ENCODE measurements at places on chromosomes 4 and X.

GRCh38 chr4:84977396-84977795 lies 10.9 kb upstream of the WDFY3 start:
- DNase-seq, result no peak

DNA sequence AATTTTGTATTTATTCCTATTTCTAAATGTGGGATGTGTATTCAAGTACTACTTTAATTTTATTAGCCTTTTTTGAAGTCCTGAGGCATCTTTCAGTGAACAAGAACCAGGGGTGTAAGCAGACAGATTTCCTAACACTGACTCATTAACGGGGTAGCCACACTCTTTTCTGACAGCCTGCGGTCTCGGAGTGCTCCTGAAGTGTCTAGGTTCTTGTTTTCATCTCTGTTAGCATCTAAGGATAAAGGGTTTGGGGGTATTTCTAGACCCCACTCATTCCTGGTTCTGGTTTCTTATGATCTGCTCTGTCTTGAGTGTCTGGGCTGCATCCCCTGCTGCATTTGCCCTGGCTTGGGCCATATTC lies 71.9 kb downstream of the GC start:
- no peak for DNase-seq

DNA sequence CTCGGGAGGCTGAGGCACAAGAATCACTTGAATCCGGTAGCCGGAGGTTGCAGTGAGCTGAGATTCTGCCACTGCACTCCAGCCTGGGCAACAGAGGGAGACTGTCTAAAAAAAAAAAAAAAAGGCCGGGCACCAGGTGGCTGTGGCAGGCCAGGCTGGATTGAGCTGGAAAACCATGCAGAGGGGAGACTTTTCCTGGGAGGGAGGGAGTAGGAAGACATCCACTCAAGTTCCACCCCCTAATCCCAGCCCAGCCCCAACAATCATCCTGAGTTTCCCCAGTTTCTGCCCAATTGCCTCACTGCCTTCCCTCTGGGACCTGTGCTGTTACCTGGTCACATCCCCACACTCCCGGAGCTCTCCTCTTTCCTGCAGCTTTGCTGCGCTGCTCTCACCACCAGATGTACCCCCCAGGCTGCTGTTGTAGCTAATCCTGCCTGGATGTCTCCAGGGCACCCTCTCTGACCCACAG lies 9.0 kb upstream of the TSPYL2 start:
- DNase-seq, result peak; percentile 41

DNA sequence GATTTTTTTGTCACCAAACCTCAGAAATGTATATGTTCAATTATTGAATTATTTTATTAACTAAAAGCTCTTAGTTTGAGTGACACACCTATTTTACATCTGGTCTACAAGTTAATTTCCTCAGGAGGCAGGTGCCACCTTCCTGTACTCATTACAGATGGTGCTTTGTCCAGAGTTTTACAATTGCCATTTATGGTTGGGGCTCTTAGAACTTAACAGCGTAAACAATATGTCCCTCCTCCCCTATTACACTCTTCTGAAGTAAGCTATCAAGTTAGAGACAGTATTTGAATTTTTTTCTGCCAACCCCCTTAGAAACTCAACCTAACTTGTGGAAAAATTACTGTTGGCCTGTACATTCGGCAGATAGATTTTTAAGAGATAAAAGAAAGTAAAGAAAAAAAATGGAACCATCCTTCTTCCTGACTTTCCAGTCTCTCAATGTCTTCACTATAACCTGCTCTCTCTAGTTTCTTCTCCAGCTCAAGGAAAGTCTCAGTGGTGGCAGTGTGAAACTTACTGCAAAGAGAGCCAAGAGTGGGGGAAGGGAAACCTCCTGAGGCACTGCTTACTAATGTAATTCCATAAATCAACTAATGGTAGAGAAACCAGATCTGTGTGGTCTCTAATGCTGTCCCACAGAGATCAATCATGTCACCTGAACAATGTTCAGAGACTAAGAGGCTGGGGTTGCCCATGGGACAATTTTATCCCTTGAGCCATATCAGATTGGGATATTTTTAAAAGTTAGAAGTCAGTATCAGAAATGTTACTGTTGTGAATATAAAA lies 7.8 kb downstream of the CXXC4 start:
- no peak for DNase-seq

DNA sequence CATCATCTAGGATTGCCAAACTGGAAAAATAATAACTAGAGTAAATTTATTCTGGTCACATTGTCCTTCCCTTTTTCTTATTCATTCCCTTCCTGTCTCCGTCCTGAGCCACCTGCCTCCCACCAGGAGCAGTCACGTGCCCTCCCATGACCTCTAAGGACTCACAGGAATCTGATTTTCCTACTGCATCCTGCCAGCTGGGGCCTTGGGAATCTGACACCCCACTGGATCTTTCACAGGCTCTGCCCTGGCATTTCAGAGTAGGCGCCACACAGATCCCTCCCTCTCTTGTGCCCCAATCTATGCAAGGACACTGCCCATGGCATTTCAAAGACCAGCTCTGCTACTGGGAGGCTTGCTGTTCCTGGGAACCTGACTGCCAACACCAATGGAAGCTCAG lies 520.5 kb downstream of the PPARGC1A start:
- no peak for DNase-seq

- no peak for DNase-seq
Measured at GRCh38 chrX:39661116-39661907, 436.4 kb downstream of the BCOR start.

GRCh38 chr4:54675721-54676461 lies 18.1 kb downstream of the KIT start:
- DNase-seq, result no peak

GRCh38 chr4:38360201-38360600 lies 303.8 kb upstream of the KLF3 start:
- DNase-seq, result no peak

DNA sequence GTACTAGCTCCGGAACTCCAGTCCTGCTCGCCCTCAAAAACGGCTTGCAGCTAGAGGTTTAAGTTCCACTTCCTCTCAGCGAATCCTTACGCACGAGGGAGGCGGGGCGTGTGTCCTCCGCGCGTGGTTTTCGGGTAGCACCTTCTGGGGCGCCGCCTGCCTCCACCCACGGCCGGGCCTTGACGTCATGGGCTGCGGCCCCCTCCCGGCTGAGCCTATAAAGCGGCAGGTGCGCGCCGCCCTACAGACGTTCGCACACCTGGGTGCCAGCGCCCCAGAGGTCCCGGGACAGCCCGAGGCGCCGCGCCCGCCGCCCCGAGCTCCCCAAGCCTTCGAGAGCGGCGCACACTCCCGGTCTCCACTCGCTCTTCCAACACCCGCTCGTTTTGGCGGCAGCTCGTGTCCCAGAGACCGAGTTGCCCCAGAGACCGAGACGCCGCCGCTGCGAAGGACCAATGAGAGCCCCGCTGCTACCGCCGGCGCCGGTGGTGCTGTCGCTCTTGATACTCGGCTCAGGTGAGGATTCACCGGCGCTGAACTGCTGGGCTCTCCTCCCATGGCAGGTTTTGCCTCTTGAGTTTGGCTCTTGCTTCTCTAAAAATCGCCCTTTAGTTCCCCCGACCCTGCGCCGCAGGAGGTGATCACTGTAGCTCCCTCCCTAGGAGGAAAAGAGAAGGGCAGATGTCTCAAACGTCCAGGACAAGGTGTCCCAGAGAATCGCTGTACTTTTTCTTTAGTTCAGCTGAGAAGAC lies at the start of gene AREG:
Gene AREG, plus strand, starts transcription at position 246 of the 752 bp plus-strand sequence. Its CDS starts 210 bp downstream, at position 456.
- no peak for DNase-seq

- no peak for DNase-seq
Measured at GRCh38 chrX:31449081-31449480, 377.2 kb upstream of the FTHL17 start.

DNA sequence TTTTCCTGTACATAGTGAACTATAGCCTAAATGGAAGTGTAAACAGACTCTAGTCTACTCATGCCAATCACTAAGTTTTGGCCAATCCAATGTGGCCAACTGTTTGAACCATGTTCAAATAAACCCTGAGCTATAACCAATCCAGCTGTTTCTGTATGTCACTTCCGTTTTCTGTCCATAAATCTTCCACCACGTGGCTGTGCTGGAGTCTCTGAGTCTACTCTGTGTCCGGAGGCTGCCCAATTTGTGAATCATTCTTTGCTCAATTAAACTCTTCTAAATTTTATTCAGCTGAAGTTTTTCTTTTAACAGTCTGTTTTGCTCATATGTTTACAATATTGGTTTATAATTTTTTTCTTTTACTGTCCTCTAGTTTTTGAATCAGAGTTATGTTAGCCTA lies 112.3 kb upstream of the BANK1 start:
- no peak for DNase-seq

DNA sequence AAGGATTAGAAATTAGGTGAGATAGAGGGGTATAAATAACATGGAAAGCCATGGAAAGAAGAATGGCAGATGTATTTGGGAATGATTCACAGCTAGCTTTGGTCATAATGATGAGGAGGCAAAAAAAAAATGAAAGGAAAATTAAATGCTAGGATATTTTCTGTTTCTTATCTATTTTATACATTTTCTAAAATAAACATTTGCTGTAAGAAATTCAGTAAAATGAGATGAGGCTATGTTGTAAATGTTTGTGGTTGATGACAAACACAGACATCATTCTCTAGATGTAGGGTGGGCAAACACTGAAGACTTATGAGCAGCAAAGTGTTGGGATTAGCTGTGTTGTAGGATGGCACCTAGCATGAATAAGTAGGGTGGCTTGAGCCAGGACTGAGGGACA lies 407.1 kb downstream of the IL15 start:
- DNase-seq, result no peak

DNA sequence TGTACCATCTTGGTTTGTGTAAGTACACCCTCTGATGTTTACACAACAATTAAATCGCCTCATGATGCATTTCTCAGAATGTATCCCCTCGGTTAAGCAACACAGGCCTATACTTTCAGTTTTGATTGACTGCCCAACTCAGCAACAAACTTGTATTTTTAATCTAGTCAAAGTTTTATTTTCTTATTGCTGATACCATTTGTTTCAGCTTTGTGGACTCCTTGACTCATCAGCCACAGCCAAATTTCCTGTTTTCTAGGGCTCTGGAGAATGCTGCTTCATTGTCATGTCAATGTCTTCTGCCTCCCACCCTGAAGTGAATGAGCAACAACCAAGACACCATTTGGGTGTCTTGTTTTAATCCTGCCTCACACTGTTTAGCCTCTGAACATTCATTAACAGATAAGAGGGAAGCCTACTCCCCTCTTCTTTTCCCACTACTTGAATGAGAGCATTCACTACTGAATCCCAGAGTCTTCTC lies 14.0 kb downstream of the BBS12 start:
- DNase-seq, result no peak

All from NCI-H2029 treated with DMSO at 0.1 percent for 48 hours (cell line).